ENCODE measurements at places on chromosomes 11 and 22.

DNA sequence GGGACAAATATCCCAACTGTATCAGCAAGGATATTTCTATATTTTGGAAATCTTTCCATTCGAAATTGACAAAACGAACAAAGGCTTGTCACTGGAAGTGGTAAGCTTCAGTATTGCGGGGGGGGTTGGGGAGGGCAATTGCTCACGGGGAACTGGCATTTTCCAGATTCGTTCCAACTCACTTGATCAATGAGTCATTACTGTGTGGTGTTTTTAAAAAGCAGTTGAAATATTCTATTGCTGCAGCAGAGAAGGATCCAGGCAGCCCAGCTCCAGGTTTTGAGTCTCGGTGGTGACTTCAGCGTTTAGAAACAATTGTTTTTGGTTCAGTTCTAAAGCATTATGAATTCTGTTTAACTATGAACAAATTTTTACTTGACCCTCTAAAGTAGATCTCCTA lies 33.8 kb upstream of the FBLN1 start:
- DNase-seq = no peak

DNA sequence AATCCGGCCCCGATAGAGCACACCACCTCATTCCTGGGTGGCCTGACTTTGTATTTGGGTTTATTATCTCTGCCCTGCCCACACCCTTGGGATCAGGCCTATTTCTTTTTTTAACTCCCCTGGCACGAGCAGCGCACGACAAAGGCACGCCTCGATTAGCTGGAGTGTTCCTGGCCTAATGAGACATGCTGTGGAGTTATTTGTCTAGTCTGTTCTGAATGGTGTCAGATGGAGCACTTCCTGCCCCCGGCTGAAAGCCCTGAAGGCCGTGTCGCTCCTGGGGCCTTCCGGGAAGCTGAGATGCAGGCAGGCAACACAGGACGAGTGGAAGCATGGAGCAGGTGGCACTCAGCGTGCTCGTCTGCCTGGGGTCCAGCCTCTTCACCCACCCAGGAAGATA lies 47.1 kb downstream of the LARGE1 start:
- DNase-seq = no peak

- no peak for DNase-seq
Observed at GRCh38 chr11:3837793-3838192, 3.0 kb downstream of the RHOG start.

DNA sequence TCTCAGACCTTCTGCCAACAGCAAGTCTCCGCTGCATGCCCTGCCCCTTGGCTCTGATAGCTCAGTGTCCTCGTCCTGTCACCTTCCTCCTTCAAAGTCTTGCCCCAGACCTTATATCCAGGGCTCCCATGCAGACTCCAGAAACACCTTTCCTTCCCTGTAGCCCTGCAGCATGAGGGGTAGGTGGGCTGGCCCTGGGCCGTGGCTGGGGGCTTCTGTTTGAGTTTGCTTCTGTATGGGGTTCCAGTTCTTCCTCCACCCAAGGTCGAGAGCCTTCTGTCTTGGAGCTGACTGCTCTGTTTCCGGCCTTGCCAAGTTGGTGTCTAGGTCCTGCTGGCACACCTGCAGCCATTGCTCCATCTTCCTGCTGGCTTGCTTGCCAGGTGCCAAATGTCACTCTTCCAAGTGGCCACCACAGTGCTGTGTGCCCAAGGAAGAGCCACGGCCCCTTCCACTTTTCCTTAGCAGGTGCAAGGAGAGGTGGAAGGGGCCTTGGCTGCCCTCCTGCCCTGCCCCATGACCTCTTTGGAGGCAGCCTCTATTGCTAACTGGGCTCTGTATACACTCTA lies 74.8 kb upstream of the NECTIN1 start:
- DNase-seq = no peak

GRCh38 chr11:12636871-12637410 lies 37.3 kb upstream of the TEAD1 start:
- no peak for DNase-seq

DNA sequence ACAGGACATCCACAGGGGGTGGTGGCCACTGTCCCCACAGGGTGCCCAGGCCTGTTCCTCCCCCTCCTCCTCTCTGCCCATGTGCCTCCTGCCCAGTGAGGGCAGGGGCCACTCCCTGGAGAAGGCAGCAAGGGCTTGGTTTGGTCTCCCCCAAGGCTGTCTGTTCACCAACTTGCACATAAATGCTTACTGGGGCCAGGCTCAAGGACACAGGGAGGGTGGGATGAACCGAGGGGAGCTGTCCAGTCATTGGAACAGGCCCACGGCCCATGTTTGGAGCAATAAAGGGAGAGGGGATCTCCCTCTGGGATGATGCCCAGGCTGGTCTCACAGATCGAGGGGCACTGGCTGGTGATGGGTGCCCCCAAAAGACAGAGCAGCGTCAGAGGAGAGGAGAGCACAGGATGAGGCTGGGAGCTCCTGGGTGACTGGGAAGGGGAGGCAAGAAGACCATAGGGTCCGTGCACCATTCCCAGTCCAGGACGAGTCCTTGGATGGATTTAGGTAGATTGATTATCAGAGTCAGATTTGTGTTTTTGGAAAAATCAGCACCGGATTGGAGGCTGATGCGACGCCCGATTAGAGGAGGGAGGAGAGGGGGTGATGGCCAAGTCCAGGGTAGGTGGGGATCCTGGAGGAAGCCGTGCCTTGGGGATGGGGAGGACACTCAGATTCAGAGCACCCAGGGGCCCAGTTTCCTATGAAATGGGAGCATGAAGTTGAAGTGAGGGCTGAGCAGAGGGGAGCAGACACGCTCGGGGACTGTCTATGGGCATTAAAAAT lies 1.1 kb downstream of the IGLL5 start:
- no peak for DNase-seq

All from activated CD4-positive, alpha-beta T cell treated with anti-CD3 and anti-CD28 coated beads, Interleukin-2, Interleukin-6, amounts not matched to agents 100 ng/mL and 50 ng/mL, durations not matched to agents 16 hours and 8 hours (primary cell).